ENCODE measurements at places on chromosomes 3 and 15.

DNA sequence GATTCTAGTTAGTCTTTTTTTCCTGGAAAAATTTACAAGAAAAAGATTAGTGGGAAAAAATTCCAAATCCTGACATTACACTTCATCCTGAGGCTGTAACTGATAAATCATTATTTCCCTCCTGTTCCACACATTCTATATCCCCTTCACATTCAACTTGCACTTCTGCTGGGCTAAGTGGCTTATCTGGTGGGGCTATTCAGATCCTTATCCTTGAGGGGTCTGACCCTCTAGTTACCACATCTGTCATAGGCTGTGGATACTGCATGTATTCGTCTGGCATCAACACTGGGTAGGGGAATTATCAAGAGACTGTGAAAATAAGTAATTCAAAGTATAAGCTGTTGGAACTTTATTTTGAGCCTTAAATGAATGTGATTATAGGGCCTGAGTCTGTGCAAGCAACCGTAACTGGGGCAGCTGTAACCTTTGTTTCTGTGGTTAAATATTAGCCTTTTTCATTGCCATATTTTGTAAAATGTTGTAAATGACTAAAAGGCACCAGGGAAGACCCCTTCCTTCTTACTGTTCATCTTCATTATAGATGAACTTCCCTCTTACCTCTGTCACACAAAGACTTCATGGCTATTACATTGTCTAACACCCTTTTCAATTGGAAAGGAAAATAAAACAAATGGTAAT is 28.0 kb upstream of the TEX9 start:
- no peak for DNase-seq

DNA sequence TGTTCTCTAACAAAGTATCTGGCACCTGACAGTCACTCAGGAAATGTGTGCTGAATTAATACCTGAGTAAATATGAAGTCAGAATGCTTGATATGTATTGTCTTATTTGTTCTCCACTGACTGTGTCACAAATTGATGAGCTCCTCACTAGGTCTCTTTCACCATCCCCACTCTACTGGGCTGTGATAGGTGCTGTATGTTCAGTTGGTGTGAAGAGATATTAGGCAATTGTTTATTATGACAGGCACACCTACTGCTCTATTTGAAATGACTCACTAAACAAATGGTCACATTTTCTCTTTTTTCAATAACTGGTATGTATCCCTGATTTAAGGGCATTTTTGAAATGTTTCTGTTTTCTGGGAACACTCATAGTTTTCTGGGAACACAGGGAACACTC is 25.2 kb upstream of the CCDC39 start:
- DNase-seq = no peak

GRCh38 chr3:196740481-196741248 is 1.0 kb downstream of the PAK2 start:
- no peak for DNase-seq

DNA sequence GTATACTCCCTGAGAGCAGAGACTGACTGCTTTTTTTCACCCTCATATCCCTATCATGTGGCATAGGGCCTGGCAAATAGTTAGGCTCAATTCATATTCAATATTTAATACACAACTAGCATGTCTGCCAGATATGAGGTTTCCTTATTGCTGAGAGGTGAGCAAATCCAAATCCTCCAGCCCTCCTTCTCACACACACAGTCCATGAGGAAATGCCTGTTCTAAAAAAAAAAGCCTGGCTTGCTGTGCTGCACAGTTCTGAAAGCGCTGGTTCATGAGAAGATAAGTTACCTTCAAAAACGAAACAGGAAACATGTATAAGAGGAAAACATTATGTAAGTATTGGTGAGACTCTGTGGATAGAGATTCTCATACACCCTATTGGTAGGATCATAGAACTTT is 15.5 kb upstream of the ACAP2 start:
- DNase-seq = no peak

GRCh38 chr3:62363275-62363674 is 10.1 kb downstream of the FEZF2 start:
- DNase-seq = no peak

DNA sequence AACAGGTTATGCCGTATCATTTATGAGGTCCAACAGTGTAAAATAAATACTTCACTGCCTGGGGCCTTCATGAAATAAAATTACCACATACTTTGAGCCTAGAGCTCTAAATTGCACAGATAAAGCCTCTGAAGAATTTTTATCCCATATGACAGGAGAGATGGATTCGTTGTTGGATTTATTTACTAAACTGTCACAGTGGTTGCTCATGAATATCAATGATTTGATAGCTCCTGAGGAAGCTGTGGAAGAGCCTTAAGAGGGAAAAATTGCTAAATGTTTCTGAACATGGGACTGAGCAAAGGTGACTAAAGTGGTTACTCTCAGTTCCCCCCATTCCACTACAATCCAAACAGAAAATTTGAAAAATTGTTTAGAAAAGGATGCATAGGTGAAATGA is 558.9 kb upstream of the IL12A start:
- no peak for DNase-seq

DNA sequence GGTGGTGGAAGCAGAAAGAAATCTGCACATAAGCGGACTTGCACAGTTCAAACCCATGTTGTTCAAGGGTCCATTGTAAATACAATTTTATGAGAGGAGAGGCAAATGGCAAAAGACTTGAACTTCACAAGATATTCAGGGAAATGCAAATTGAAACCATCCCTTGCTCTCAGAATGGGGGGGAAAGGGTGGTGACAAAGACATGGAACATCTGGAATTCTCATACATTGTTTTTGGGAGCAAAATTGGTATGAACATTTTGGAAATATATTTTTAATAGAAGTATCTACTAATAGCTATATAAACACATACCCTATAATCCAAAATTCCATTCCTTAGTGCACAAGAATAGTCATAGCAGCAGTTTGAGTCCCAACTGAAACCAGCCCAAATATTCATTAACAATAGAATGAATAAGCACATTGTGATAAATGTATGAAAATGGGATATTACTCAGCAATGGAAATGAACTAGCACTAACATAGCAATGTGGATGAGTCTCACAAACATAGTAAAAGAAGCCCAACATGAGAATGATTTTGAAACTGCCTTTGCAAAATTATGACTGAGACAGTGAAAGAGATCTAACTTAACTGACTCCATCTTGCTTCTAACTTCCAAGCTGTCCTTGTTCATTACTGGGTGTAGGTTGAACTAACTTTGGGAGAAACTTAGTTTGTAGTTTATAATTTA is 77.2 kb downstream of the CD200R1L start:
- DNase-seq = no peak

DNA sequence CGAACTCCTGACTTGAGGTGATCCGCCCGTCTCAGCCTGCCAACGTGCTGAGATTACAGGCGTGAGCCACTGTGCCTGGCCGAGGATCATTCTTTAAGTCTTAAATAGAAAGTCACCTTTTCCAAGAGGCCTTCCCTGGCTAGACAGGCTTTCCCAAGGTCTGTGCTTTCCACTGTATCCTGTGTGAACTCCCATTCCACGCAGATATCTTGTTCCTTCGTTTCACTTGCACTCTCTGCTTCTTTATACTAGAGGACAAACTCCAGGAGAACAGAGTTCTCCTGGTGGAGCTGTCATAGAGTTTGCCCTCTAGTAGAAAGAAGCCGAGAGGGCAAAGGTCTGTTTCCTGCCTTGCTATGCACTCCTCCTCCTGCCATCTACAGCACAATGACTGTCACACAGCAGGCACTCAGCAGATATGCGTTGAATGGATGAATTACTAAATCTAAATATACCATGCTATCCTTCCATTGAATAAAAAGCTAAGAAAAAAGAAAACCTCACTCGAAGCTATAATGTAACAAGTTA is 211.2 kb downstream of the FOXP1 start:
- no peak for DNase-seq

DNA sequence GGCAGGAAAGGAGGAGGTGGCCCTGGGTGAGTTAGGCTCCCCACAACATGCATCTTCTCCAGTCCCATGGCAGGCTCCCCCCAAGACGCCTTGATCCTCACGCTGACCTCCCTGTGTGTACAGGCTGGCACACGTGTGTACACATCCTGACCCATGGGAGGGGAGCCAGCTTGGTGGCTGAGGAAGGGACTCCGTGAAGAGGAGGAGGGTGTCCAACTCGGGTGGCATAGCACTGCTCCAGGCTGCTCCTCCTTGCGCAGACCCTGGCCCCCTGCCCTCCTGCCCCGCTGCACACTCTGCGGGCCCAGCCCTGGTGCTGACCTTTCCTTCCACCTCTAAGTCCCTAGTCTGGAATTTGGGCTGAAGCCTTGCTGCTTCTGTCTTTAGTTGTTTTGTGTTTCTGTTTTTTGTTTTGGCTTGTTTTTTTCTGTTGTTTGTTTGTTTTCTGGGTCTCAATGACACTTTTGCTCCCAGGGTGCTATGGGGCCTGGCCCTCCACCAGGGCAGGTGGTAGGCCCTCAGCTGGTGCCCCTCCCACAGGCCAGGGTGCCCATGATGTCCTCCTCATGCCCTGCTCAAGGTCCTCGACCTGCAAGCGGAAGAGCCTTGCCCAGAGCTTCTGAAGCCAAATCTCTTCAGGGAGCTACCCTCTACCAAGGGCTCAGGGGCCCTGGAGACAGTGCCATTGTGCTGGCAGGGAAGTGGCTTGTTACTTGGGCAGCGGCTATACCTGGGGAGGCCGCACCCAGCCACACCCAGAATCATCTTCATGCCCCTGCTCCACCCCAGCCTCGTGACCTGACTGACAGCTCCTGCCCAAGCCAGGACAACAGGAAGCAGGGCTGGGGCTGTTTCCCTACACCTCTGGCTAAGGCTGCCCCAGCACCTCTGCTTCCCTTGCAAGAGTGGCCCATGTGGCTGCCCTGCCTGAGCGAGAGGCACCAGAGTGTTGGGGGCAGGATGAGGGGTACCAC is 5.1 kb downstream of the EPHB3 start:
- DNase-seq = no peak

- no peak for DNase-seq
These were observed 5.6 kb downstream of the CFAP92 start for GRCh38 chr3:128988286-128988685.

DNA sequence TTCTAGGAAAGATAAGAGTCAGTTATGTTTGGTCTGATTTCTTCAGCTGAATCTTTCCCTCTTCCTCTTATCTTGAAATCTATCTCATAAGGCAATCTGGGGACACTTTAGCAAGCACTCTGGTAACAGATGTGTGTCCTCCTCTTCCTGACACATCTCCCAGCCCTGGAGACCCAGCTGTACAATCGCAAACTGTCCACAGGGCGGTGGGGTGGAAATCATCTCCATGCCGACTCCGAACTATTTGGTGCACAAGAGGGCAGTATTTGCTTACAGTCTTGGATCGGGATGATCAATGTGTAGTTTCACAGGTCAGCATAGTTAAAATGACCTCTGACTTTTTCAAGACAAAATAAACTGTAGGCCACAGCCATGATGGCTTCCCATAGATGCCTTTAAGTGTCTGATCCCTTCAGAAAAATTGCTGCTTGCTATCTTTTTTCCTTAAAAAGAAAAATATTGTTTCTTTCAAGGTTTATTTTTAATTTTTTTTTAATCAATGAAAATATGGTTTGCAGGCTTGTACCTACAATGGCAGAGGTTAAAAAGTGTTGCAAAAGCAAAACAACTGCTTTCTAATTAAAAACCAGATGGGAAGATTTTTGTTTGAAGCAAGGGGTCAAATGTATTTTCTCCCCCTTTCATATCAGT is 17.7 kb downstream of the EEFSEC start:
- no peak for DNase-seq

GRCh38 chr3:77147836-77148578 is 108.1 kb downstream of the ROBO2 start:
- no peak for DNase-seq

GRCh38 chr3:127034195-127034989 is 51.5 kb downstream of the PLXNA1 start:
- DNase-seq = no peak

- DNase-seq = no peak
These were observed 14.8 kb upstream of the HCN4 start for GRCh38 chr15:73383310-73384189.

- no peak for DNase-seq
These were observed 16.3 kb upstream of the NEK10 start for GRCh38 chr3:27385504-27385903.

DNA sequence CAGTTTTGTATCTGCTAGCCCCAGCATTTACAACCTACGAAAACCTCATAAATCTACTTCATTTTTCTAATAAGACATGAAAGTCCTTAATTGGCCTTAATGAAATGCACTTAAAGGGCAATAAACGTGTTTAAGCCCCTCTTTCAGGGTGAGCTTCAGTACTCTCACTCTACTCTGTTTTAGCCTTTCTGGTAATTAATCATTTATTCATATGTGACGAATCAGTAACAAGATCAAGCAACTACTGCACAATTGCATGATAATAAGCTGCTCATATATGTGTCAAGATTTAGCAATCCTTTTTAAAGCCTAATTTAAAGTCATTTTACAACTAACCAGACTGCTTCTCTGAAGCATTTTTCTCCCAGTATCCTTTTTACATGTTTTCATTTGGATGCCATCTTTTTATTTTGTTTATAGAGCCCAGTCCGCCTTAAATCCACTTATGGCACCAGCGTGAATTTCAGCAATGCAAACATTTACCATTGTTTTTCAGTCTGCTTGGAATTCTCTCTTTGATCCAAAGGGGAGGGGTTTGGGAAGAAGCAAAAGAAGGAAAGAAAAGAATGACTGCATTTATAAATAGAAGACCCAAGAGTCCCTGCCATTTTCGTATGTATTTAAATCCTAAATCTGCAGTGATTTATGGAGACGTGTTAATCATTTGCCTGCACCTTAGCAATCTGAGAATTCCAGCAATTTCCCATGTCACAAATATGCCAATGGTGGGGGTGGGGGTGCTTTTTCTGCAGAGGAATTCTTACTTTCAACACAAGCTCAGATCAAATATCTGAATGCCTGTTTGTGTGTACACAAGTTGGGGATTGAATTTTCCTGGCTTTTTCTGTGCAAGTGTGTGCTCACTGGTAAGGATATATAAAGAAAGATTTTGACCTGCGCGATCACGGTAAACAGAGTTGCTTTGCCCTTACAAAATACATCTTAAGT is 230.8 kb upstream of the TBC1D5 start:
- no peak for DNase-seq

- no peak for DNase-seq
These were observed 30.8 kb downstream of the P2RY1 start for GRCh38 chr3:152865668-152866245.

DNA sequence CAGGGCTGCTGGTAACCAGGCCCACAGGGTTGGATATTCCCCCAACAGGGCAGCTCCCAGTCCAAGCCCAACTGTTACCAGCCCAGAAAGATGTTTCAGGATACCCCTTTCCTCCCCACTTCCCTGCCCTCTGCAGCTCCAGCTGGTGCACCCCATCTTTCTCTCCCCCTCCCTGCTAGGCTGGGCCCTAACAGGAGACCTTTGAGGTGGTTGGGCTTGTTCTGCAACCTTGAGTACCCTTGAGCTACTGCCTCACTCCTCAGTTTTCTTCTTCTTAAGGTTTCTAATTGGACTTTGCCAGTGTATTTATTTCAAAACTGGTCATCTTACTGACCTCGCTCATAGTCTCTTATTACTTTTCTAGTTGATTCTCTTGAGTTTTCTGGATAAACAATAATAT is 16.9 kb upstream of the INSYN1 start:
- DNase-seq = no peak

DNA sequence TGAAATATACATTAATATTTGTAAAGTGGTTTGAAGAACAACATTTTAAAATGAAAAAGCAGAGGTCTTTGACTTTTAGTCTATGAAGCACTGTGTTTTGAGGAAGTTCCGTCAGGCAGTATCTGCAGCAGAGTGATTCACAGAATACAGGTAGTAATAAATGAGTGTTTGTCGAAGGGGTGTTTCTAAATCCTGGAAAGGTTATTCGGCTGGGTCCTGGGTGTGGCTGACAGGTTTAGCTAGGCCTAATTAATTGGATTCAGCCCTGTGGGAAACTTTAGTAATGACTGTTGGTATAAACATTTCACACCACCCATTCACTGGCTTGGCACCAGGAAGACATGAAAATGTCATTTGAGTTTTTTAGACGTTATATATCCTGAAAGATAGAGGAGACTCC is 51.3 kb downstream of the TIPARP start:
- no peak for DNase-seq

Measured in posterior cingulate gyrus (tissue), 11 donors.